Bladder microvascular endothelial cell (primary cell): ENCODE measurements at places on chromosomes 5 and 9. TPM values are rescaled to one million over a fixed set of nuclear protein-coding genes. Genes with fewer than 3 reads are reported as not detected.

Gene PTPRD
- 0.32 and 2.0 TPM in 2 replicates for total RNA-seq

Gene IRX4
- total RNA-seq, result not detected in 2 replicates

Gene ADCY2
- total RNA-seq, result not detected in 2 replicates

Gene CAAP1
- total RNA-seq, result 12.5 and 23.8 TPM in 2 replicates

Gene NME5
- 0.65 and 1.7 TPM in 2 replicates for total RNA-seq

Gene REEP5
- 45.2 and 64.4 TPM in 2 replicates for total RNA-seq

Gene NUTM2G
- not detected in 2 replicates for total RNA-seq

Gene PAEP
- not detected in 2 replicates for total RNA-seq

Gene ABLIM3
- 23.3 and 40.3 TPM in 2 replicates for total RNA-seq

Gene WNK2
- 0.06 TPM in 1 of 2 replicates, not detected in the other for total RNA-seq

Gene LTC4S
- 0.32 TPM in 1 of 2 replicates, not detected in the other for total RNA-seq

Gene PRRT1B
- total RNA-seq, result not detected in 2 replicates

Gene DAB2IP
- 16.7 and 33.6 TPM in 2 replicates for total RNA-seq

Gene POLR3G
- total RNA-seq, result 5.2 and 8.5 TPM in 2 replicates

Gene FXN
- total RNA-seq, result 0.49 and 3.3 TPM in 2 replicates

Gene SLC6A7
- total RNA-seq, result not detected in 2 replicates

Gene OCLN
- 1.3 and 6.5 TPM in 2 replicates for total RNA-seq

Gene DRD1
- under 0.01 TPM in 1 of 2 replicates, not detected in the other for total RNA-seq

Gene CTSV
- 0.76 and 0.97 TPM in 2 replicates for total RNA-seq

Gene ROPN1L
- total RNA-seq, result 0.25 and 1.6 TPM in 2 replicates

Gene GEMIN5
- 9.7 and 24.2 TPM in 2 replicates for total RNA-seq

Gene EIF4E1B
- total RNA-seq, result not detected in 2 replicates

Gene BRINP1
- total RNA-seq, result 0.06 and 0.16 TPM in 2 replicates

Gene PCDH12
- total RNA-seq, result 22.0 and 35.0 TPM in 2 replicates

Gene ARID3C
- total RNA-seq, result 0.16 TPM in 1 of 2 replicates, not detected in the other

Gene DCANP1
- total RNA-seq, result not detected in 2 replicates

Gene LCP2
- total RNA-seq, result 1.2 and 2.1 TPM in 2 replicates

Gene KLHL3
- 3.1 and 19.3 TPM in 2 replicates for total RNA-seq

Gene FOXD4L6
- total RNA-seq, result 0.06 TPM in 1 of 2 replicates, not detected in the other

Gene PLGRKT
- total RNA-seq, result 6.0 and 8.9 TPM in 2 replicates

Gene CARTPT
- total RNA-seq, result not detected in 2 replicates

Gene HEMGN
- total RNA-seq, result not detected in 2 replicates

Gene DAB2
- 43.9 and 337 TPM in 2 replicates for total RNA-seq

Gene COL15A1
- total RNA-seq, result 18.3 and 28.2 TPM in 2 replicates

Gene ADAM19
- 22.4 and 25.4 TPM in 2 replicates for total RNA-seq

Gene TAF11L5
- not detected in 2 replicates for total RNA-seq

Gene GPX3
- total RNA-seq, result 7.3 and 14.5 TPM in 2 replicates

Gene SV2C
- not detected in 2 replicates for total RNA-seq

Gene HCN1
- not detected in 2 replicates for total RNA-seq
